ENCODE measurements at places on chromosomes 12 and 14.

GRCh38 chr14:101480747-101481530 lies 80.4 kb upstream of the DIO3 start:
- DNase-seq = no peak

GRCh38 chr14:46999661-47000060 lies 348.1 kb upstream of the RPL10L start:
- no peak for DNase-seq

- DNase-seq = no peak
Observed at GRCh38 chr14:53646925-53647324, 309.7 kb downstream of the BMP4 start.

GRCh38 chr14:47785058-47785457 lies 109.7 kb upstream of the MDGA2 start:
- no peak for DNase-seq

- no peak for DNase-seq
Observed at GRCh38 chr14:89164168-89165073, 252.6 kb downstream of the FOXN3 start.

GRCh38 chr12:106760184-106760531 lies 14.3 kb upstream of the RIC8B start:
- DNase-seq = no peak
